Kidney (tissue), 22 donors: ENCODE measurements at places on chromosomes 3 and 15. TPM values are rescaled to one million over a fixed set of nuclear protein-coding genes. Genes with fewer than 3 reads are reported as not detected.
A peak's percentile ranks its signal among the peaks of the same experiment; 100 is the strongest.

DNA sequence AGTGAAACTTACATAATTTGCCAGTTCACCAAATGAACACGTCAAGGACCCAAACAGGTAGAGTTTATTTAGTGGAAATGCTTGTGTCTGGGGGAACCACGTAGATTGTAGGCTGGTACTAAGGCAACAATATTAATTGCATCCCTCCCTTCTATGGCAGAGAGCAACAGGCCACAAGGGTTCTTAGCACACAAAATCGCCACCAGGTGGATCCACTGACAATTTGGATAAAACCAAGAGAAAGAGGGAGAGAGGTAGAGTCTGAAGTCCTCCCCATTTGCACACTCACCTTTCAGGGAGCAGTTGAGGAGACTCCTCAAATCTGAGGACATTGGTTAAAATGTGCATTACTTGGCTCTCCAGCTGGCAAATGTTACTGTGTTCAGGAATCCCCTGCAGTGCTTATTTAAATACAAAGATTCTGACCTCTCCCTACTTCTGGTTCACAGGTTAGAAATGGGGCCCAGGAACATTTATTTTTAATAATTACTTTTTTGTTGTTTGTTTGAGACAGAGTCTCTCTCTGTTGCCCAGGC lies 181.0 kb upstream of the FEZF2 start:
- DNase-seq, result no peak

GRCh38 chr3:63193647-63194046 lies 84.5 kb upstream of the SYNPR start:
- peak; percentile 35 for DNase-seq

- no peak for DNase-seq
Observed at GRCh38 chr3:174792864-174793263, 66.3 kb upstream of the NAALADL2 start.

DNA sequence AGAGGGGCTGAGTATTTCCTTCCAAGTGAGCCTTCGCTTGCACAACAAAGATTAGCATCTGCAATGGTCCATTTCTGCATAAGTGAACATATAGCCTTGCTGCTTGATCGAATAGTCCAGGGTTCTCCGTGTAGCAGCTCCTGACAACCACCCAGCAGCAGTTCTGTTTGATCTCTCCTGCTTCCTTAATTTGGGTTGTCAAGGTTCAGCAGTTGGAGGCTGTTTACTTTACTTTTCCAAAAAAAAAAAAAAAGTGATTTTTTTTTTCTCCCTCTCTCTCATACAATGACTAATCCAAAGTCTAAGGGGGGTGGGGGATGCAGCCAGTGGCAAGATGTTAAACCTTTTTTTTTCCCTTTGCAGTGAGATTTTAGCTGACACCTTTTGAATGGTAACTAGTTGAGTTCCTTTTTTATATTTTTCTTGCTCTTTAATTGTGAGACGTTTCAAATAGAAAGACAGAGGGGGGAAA lies 3.6 kb downstream of the FOXP1 start:
- peak; percentile 80 for DNase-seq

DNA sequence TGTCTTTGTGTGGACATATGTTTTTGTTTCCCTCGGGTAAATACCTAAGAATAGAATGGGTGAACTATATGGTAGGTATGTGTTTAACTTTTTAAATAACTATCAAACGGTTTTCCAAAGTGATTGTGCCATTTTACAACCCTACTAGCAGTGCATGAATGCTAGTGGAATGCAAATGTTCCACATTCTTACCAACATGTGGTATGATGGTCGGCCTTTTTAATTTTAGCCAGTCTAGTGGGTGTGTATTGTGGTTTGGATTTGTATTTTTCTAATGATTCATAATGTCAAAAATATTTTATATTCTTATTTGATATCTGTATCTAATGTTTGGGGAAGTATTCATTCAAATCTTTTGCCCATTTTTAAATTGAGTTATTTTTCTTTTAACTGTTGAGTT lies 68.2 kb upstream of the SMAD3 start:
- DNase-seq, result no peak

- DNase-seq, result no peak
Observed at GRCh38 chr3:32310336-32310735, 71.9 kb downstream of the CMTM8 start.

- DNase-seq, result no peak
Observed at GRCh38 chr3:31409866-31410265, 122.9 kb upstream of the STT3B start.

DNA sequence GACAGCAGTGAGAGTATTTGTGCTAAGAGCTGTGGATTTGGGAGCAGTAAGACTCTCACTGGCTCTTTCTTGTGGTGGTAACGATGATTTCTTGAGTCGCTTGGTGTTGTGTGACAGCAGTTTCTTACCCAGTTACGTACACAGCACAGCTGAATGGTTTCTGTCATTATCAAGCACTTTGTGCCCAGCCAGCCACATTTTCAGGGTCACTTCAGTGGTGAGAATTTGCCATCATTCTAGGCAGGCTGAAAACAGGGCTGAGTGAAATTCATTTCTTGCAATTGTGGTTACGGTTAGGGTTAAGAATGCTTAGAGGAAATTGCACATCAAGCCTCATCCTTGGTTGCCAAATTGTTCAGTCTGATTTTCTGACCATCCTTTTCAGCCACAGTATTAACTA lies 130.1 kb downstream of the RYR3 start:
- DNase-seq, result no peak

DNA sequence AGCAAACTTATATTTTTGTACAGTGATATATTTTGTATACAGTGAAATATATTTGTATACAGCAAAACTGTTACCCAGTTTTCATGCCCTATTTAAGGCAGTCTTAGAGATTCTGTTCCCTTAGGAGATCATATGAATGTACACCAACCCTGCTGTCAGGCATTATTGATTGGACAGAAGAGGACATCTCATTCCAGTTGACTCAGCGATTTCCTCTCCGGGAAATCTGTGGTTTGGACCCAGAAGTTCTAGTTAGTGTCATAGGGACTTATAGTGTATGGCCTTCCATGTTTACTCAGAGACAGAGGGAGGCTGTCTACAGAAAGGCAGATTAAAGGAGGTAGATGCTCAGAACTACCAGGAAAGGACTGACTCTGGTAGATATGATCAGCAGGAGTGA lies 318.8 kb upstream of the KCNMB2 start:
- DNase-seq, result no peak

- DNase-seq, result no peak
Observed at GRCh38 chr3:187767266-187768012, 22.2 kb upstream of the BCL6 start.

GRCh38 chr3:99134986-99135385 lies 233.5 kb upstream of the DCBLD2 start:
- DNase-seq, result no peak

- DNase-seq, result peak; percentile 27
Observed at GRCh38 chr3:78633626-78634025, 1134.2 kb downstream of the ROBO1 start.

DNA sequence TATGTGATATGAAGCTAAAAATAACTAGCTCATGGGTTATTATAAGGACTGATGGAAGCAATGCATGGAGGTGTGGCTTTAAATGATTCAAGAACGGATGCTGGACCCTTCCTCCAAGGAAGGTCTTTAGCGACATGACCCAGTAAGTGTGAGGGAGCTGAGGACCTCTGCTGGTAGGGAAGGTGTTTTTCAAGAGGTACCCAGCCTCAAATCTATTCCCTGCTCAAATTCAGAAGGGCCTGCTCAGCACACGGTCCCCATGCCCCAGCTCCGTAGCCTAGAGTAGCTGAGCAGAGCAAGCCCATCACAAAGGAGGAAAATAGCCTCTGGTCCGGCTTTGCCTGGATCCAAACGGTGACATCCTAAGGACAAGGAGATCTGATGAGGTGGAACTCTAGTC lies 266.2 kb upstream of the IGF1R start:
- DNase-seq, result no peak

DNA sequence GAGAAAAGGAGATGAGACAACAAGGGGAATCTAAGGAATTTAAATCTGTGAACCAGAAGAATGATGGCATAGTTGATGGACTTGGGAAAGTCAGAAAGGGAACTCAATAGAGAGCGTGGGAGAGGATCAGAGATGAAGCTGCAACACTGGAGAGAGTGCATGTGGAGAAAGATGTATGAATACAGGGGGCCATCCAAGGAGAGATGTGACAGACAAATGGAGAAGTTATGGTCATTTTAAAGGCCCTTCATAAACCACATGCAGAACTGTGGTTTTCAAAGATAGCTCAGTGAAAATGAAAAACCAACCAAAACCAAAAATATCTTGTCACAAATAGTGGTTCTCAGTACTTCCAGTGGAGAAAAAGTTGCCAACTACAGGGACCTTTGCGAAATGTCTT lies 265.2 kb downstream of the SUCLG2 start:
- DNase-seq, result no peak

GRCh38 chr15:88202231-88202630 lies 54.3 kb downstream of the NTRK3 start:
- DNase-seq, result no peak

DNA sequence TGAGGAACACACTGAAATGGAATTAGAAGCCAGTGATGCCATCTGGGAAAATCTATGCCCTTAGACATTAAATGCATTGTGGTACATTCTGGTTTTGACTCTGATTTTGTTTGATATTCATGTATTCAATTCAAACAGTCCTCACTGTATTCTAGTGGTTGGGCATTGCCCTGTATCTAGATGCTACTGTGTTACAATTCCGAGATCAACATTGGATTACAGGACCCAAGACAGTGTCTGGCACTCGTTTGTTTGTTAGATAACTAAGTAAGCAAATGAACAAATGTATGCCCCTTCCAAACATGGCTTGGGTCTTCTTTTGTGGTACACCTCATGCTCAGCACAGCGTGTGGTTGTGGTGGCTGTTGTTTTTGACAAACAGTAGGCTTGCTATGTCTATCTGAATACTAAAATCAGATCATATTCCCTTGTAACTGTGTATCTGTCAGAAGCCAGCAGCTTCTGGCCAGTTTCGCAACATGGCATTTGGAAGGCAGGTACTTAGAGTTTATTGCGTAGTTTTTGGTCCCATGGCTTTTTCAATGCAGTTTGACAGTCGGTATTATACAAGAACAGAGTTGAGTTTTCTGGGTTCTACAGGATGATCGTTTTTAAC lies 5.7 kb downstream of the FILIP1L start:
- DNase-seq, result no peak

- peak; percentile 96 for DNase-seq
Observed at GRCh38 chr3:125916376-125916978, 52.5 kb upstream of the ROPN1B start.

DLL4 gene
- polyA plus RNA-seq, result 5.8 TPM

ANKDD1A gene
- 1.9 TPM for polyA plus RNA-seq

CLDN1 gene
- polyA plus RNA-seq, result 6.2 TPM

ARRDC4 gene
- 20.9 TPM for polyA plus RNA-seq

LIPH gene
- 3.2 TPM for polyA plus RNA-seq

MME gene
- 126 TPM for polyA plus RNA-seq

PLSCR1 gene
- polyA plus RNA-seq, result 53.5 TPM

TOMM70 gene
- 27.6 TPM for polyA plus RNA-seq

ERICH6 gene
- polyA plus RNA-seq, result not detected

OR5AC2 gene
- polyA plus RNA-seq, result not detected

TNK2 gene
- 14.7 TPM for polyA plus RNA-seq

CFAP20DC gene
- polyA plus RNA-seq, result 0.73 TPM
